Activated CD8-positive, alpha-beta memory T cell treated with anti-CD3 and anti-CD28 coated beads, Interleukin-2, amount 50 U/mL, for 4 hours (primary cell): ENCODE measurements at places on chromosomes 7 and 10.

- DNase-seq, result no peak
Observed at GRCh38 chr10:1424648-1425047, 312.7 kb downstream of the ADARB2 start.

- no peak for DNase-seq
Observed at GRCh38 chr10:106682175-106682574, 482.3 kb downstream of the SORCS1 start.

- no peak for DNase-seq
Observed at GRCh38 chr10:60810437-60811182, 32.3 kb downstream of the CDK1 start.

GRCh38 chr10:77212632-77213031 lies 425.0 kb downstream of the KCNMA1 start:
- no peak for DNase-seq

GRCh38 chr7:82778021-82778420 lies 334.4 kb upstream of the CACNA2D1 start:
- DNase-seq, result no peak

DNA sequence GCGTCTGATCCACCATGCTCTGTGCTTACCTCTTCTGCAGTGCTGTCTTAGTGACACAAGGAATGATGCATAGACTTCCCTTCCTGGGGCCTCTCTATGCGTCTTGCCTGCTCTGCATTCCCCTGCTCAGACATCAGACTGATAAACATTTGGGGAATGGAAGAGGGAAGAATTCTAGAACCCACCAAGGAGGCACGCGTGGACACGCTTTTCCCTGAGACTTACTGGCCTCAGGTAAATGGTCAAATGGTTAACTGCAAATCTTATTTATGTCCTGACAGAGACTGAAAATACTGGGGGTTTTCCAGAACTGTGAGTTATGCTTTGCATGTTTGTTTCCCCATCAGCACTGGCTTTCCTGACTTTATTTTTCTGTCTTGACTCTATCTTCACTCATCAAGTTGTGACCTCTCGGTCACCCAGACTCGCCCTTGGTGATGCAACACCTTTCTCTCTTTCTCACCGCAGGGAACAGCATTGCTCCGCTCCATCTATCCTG lies 285.9 kb upstream of the FZD8 start:
- no peak for DNase-seq

DNA sequence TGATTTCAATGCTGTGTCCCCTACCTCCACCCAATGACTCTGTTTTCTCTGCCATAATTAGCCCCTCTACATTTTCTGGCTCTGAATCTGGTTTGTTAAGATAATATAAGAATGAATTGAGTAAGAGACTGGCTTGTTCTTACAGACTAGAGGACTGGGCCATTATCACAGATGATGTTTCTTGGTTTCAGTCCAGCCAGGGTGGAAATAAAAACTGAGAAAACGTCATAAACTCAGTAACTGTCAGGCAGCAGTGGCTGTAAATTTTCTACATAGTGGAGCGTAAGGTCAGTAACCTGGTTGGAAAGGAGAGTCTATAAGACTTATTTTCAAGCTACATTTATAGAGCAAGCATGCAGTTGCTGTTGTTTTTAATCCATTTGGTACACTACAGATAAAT lies 485.4 kb downstream of the HTR7 start:
- no peak for DNase-seq

- no peak for DNase-seq
Observed at GRCh38 chr10:11553773-11554381, 57.6 kb downstream of the USP6NL start.

- DNase-seq, result no peak
Observed at GRCh38 chr10:122510736-122511135, 49.4 kb downstream of the HTRA1 start.

DNA sequence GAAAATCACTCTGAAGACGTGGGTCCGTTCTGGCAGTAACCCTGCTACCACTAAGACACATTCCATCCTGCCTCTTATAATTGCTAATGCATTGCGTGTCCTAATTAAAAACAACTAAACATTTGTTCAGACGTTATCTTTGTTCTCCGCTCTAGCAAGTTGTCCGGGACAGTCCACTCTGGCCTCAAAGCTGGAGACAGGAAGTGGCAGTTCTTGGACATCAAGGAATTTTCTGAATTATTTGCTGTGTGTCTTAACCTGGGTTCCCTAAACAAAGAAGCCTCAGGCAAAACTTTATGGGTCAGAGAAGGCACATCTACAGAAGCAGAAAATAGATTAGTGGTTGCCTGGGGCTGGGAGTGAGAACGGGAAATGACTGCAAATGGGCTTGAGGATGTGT lies 199.1 kb downstream of the CALN1 start:
- no peak for DNase-seq

DNA sequence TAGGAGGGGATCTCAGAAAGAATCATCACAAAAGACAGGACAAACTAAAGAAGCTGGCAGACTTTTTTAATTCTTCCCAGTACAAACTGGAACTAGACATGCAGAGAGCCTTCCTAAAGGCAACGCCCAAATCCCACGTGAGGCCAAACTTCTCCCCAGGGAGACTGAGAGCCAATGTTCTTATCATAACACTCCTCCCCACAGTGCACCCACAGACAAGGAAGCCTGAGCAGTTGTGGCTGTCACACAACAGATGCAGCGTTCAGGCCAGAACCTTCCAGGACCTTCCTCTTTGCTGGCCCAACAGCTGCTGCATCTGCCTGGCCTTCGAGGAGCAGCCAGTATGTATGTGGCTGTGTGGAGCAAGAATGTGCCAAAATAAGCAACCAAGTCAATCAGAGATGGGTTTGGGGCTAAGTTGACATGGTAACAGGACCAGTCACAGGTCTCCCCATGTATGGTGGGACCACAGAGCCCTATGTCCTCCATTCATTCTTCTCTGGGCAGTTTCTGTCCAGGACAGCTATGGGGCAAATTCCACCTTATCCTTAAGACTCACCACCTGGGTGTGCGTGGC lies 34.9 kb downstream of the SRPK2 start:
- no peak for DNase-seq

DNA sequence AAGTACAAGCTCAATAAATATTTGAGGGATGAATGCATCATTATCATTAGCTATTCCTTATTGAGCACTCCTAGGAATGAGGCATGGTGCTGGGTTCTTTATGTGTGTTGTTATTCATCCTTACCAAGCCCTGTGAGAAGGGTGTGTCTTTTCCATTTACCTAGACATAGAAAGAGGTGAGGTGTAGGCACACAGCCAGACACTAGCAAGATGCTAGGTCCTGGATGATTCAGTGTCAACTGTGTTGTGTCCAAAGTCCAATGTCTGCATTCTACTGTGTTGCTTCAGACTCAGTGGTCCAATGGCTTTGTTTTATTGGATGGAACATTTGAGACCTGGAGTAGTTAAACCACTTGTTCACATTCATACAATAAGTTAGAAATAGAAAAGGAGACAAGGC lies 605.5 kb downstream of the LRMDA start:
- DNase-seq, result no peak

DNA sequence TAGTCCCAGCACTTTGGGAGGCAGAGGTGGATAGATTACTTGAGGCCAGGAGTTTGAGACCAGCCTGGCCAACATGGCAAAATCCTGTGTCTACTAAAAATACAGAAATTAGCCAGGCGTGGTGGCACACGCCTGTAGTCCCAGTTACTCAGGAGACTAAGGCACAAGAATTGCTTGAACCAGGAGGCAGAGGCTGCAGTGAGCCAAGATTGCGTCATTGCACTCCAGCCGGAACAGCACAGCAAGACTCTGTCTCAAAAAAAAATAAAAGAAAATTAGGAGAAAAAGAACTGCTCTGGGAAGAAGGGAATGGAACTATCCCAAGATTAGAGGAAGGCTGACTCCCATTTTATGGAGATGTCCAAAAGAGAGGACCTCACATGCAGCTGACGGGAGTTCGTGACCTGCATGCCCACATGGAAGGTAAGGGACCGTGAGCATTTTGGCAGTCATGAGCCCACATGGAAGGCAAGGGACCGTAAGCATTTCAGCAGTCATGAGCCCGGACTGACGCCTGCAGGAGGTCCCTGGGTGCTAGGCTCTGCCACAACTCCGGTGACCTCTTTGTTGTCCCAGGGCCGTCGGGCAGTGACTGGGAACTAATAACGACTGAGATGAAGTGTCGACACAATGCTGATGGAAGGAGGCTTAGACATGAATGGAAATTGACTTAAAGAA lies 18.6 kb upstream of the GTPBP4 start:
- no peak for DNase-seq

- DNase-seq, result no peak
Observed at GRCh38 chr7:131691454-131692130, 135.2 kb upstream of the PODXL start.

- DNase-seq, result peak; percentile 37
Observed at GRCh38 chr10:103592186-103593021, 98.9 kb downstream of the NEURL1 start.

DNA sequence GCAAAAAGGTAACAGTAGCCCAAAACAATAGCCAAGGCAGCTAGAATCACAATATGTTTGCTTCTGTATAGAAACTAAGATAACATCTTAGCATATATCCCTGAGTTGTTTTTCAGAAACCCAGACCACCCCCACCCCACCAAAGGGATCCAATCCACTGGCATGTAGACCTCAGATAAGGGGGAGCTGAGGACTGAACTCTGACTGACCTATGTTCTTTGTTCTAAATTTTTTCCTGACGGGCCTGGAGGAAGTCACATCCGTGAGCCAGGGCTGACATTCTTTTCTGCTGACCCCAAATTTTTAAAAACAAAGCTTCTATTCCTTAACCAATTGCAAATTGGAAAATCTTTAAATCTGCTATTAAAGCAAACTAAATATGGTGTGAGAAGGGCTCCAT lies 493.9 kb upstream of the IGFBP3 start:
- no peak for DNase-seq

DNA sequence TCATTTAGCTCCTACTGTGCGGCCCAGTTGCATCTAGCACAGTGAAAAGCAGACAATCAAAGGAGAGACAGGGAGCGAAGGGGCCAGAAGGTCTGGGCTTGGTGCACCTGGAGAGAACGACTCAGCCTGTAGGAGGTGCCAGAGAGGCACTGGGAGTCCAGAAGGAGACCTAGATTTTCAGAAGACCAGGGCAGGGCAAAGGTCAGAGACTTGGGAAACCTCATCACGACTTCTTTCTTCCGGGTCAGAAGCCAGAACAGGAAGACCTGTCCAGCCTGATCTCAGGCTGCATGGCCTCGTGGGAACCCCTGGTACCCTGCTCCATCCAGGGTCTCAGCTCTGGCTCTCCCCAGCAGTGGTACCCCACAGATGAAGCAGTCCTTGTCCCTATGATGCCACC lies 5.2 kb downstream of the AGAP3 start:
- no peak for DNase-seq

DNA sequence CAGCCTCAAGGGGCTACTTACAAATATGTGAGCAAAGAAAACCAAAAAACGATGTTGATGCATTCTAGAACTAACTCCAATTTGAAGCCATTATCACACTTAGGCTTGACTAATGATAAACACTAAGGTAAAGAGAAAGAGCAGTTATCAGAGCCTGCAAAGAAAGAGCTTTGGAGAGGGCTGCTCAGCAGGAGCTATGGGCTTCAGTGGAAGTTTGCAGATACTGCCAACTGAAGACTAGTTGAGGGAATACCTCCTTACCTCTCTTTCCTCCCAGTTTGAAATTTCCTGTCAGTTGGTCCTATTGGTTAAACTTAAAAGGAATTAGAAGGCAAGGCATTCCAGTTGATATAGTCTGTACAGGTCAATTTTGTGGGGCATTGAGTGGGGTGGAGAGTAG lies 498.1 kb upstream of the POT1 start:
- DNase-seq, result no peak

DNA sequence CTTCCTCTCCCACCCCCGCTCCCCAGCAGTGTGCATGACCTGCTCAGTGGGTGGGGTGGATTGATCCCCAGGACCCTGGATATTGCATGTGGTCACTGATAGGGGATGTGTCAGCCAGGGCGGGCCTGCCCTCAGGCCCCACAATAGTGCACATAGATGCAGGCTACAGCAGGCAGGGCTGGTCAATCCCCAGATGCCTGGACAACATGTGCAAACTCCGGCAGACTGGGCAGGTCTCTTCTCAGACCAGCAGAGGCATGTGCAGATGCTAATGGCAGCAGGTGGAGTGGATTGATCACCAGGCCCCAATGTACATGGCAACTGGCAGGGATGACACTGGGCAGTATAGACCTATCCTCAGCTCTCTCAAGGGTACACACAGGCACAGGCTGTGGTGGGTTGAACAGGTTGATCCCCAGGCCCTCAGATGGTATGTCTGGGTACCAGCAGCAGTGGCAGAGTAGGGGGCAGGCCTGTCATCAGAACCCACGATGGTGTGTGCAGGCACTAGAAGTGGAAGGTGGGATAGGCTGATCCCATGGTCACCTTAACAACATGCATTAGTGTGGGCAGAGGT lies 98.6 kb downstream of the LANCL2 start:
- no peak for DNase-seq

GRCh38 chr7:132518102-132518838 lies 58.0 kb downstream of the PLXNA4 start:
- DNase-seq, result no peak

- DNase-seq, result no peak
Observed at GRCh38 chr7:14092331-14092730, 102.9 kb upstream of the ETV1 start.

GRCh38 chr10:98602224-98602623 lies 155.5 kb upstream of the HPS1 start:
- no peak for DNase-seq

DNA sequence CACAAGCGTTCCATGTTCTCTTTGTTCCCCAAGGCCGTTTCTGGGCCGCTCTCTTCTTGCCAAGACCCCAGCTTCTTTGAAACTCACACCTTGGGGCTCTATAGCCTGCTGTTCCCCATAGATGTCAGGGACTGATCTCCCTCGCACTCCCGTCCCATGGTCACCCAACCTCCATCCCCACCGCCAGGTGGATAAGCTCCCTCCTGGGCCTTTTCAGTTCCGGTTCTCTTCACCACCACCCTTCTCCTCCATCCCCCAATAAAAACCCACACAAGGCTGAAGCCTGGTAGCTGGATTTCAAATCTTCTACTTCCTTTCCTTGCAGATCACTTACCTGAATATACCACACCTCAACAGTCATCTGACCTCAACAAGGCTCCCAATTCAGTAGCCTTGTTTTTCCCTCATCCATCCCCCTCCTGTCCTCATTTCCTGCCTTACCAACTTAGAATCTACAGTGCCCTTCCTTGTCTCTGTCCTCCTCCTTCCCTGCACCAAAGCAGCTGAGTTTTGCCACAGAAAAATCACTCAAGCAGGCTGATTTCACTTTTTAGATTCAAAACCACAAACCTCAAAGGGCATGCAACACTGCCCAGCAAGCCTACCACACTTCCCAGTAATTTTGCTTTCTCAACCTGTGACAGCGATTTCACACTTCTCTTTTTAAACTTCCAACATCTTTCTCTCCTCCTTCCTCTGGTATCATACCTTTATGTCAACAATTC lies 7.7 kb downstream of the SLC37A3 start:
- no peak for DNase-seq

DNA sequence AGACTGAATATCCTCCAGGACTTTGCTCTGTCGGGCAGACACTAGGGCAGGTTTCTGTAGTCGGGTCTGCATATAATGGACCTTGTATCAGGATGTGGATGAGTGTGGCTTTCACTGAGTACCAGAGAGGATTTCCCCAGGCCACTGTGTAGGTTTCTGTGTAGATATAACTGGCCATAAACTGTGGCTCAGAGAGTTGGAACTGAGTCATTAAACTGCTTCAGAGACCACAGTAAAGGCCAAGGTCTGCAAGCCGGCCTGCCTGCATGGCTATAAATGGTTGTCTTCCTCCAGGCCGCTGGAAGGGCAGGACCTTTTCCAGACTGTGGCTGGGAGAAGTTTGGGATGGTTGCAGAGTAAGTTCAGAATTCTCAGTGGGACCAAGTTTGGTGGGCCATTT lies 16.9 kb downstream of the ZNF92 start:
- DNase-seq, result no peak
